K562 (cell line): ENCODE measurements at places on chromosomes 13 and 19. TPM values are rescaled to one million over a fixed set of nuclear protein-coding genes. Genes with fewer than 3 reads are reported as not detected.
A peak's percentile ranks its signal among the peaks of the same experiment; 100 is the strongest.

Gene PSG7
- polyA plus RNA-seq = not detected in 2 replicates

Gene FBXO17
- 19.9 and 21.9 TPM in 2 replicates for polyA plus RNA-seq

Gene KIR2DL1
- polyA plus RNA-seq = not detected in 2 replicates

Gene CGB8
- not detected in 2 replicates for polyA plus RNA-seq

Gene ZNF569
- 2.8 and 3.1 TPM in 2 replicates for polyA plus RNA-seq

Gene SIGLEC12
- 0.54 and 0.85 TPM in 2 replicates for polyA plus RNA-seq

Gene KIR3DL2
- polyA plus RNA-seq = not detected in 2 replicates

Gene MARCHF2
- 3.7 and 5.2 TPM in 2 replicates for polyA plus RNA-seq

Gene GPC6
- 0.01 and 0.03 TPM in 2 replicates for polyA plus RNA-seq

DNA sequence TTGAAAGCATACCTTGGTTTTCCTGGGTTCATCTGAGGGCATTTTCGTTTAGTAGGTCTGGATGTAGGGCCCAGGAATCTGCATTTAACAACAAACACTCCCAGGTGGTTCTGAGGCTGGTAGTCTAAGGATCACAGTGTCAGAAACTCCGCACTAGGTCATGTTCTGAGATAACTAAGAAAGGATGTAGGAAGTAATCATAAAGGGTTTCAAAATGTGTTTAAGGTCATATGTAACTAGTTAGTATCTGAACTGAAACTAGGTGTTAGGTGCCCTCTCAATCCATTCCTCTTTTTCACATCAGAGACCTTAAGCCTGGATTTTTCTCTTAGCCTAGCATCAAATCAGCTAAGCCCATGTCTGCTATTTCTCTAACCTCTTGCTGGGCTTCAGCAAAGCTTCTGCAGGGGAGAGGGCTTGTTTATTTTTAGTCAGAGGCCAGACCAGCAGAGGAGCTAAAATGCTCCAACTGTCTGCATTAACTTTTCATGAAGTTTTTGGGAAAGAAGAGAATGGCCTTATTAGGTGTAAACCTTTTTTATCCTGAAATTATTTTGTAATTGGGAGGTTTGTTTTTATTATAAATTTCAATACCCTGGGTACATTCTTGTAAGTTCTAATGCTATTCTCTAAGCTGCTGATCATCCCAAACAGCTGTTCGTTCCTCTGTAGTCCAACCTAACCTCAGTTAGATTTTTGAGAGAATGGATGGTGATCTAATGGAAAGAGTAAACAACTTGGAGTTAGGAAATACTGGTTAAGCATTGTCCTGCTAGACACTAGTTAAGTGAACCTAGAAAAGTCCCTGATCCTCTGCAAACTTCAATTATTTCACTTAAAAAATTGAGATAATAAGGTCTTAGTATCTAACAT lies 262.8 kb upstream of the RFC3 start:
- DNase-seq = no peak

- no peak for DNase-seq
Measured at GRCh38 chr19:17090583-17090982, 15.0 kb downstream of the MYO9B start.

DNA sequence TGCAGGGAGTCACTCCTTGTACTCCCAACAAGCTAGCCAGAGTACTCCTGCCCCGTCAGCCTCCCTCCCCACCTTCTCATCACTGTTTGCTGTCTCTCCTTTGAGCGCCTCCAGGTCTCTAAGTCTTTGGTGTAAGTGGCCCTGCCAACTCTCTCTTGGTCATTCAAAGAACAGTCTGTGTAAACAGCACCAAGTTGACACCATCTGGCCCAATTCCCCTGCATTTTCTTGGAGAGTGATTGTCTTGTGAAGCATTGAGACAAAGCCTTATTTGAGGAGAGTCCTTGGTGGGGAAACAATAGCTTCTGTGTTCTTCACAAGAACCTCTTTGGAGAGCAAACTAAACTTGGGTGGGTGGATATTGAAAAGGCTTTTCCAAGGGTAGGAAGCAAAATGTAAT lies 114.6 kb upstream of the RNF113B start:
- DNase-seq = no peak

- DNase-seq = peak; percentile 75
Measured at GRCh38 chr19:55165952-55166529, 372 bp downstream of the DNAAF3 start.

GRCh38 chr13:46491641-46492040 lies 61.3 kb upstream of the LRCH1 start:
- no peak for DNase-seq

GRCh38 chr13:79778741-79779460 lies 297.9 kb downstream of the NDFIP2 start:
- no peak for DNase-seq

- no peak for DNase-seq
Measured at GRCh38 chr13:48647625-48648024, 6.1 kb upstream of the CYSLTR2 start.

- no peak for DNase-seq
Measured at GRCh38 chr13:109764470-109765291, 21.7 kb downstream of the IRS2 start.

GRCh38 chr13:44231786-44232516 lies 141.7 kb upstream of the SERP2 start:
- no peak for DNase-seq

DNA sequence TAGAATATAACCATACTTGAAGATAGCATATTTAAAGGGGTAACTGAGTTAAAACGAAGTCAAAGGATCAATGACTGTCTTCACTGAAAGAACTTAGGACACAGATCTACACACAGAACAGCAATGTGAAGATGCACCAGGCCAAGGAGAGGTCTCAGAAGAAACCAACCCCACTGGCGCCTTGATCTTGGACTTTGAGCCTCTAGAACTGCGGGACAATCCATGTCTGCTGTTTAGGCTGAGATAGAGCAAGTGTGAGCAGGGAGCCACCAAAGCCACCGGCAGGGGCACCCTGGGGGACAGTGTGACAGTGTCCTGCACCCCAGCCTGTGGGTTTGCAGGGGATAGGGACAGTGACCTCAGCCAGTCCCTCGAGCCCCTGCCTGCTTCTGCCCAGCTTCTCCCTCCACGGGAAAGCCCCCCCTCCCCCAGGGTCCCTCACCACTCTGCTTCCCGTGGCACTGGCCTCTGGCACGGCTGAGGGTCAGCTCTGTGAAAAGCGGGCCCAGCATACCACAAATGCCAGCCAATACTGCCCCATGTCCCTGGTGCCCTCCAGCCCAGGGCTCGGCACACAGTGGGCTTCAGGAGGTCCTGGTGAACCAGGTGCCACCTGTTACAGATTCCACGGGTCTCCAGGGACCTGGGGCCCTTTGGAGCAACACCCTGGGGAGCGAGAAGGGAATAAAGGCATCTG lies 40.8 kb downstream of the KLF2 start:
- DNase-seq = no peak

DNA sequence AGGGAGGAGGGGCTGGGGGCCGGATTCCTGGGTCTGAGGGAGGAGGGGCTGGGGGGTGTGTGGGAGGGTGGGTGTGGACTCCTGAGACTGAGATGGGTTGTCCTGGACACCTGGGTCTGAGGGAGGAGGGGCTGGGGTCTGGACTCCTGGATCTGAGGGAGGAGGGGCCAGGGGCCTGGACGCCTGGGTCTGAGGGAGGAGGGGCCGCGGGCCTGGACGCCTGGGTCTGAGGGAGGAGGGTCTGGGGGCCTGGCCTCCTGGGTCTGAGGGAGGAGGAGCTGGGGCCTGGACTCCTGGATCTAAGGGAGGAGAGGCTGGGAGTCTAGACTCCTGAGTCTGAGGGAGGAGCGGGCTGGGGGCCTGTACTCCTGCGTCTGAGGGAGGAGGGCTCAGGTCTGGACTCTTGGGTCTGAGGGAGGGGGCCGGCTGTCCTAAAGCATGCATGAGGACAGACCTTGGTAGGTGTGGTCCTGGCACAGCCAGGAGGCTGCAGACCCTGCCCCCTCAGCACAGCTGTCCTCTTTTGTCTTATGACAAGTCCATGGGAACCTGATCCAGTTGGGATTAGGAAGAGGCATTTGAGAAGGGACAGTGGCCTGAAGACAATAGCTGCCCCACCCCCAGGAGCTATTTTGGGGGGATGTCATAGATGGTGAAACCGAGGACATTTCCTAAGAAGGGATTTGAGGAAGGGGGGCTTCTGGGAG lies 1.3 kb downstream of the TNNT1 start:
- DNase-seq = no peak

DNA sequence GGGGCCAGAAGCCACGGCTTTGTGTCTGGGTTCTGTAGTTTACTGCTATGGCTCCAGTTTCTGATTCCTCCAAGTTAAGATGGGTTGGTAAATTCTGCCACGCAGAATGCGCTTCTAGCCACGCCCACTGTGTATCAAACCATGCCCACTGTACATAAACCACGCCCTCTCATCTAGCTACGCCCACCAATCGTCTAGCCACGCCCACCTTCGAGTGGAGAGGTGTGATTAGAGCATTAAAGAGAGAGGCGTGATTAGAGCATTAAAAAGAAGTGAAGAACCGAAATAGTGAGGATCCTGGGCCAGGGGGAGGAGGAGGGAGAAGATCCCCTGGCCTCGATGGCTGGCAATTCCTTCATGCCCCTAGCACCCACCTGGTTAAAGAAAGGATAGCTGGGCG lies 43.7 kb upstream of the ADGRE5 start:
- DNase-seq = peak; percentile 81

GRCh38 chr19:35775046-35775297 lies 392 bp upstream of the ARHGAP33 start:
- DNase-seq = no peak
